Dorsolateral prefrontal cortex (tissue), 122 donors: ENCODE measurements at places on chromosomes 5 and 9.

DNA sequence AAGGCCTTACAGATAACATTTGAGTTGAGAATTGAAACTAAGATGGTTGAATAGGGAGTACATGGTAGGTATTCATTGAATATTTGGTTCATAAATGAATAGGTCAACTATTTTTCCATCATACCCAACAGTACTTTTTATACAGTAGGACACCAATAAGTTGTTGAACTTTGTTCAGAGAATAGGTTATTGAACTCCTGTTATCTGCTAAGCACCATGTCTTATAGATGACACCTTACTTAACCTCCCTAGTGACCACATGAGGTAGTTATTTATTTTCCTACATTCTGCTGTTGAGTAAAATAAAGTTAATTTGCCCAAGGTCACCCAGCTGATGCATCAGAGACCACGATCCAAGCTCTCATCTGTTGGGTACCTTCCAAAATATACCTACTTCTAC is 49.6 kb upstream of the ATP10B start:
- DNase-seq: no peak

GRCh38 chr9:20848490-20848889 is 164.4 kb downstream of the FOCAD start:
- DNase-seq: no peak

DNA sequence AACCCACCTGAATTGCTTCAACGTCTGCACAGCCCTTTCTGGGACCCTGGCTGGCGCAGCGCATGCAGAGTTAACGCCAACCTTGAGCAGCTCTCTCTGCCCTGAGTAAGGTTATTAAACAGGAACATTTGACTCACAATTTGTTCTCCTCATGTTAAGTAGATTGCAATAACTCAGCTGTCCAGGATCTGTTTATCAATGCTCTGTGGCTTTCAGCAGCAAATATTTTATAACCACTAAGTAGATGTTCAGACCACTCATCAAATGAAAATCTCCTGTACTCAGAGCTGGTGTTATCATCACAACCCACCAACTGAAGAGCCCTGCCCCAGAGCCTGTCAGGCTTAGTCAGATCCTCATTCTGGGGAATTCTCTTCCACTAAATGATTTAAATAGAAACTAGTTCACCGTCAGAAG is 403.0 kb downstream of the ZNF608 start:
- no peak for DNase-seq

DNA sequence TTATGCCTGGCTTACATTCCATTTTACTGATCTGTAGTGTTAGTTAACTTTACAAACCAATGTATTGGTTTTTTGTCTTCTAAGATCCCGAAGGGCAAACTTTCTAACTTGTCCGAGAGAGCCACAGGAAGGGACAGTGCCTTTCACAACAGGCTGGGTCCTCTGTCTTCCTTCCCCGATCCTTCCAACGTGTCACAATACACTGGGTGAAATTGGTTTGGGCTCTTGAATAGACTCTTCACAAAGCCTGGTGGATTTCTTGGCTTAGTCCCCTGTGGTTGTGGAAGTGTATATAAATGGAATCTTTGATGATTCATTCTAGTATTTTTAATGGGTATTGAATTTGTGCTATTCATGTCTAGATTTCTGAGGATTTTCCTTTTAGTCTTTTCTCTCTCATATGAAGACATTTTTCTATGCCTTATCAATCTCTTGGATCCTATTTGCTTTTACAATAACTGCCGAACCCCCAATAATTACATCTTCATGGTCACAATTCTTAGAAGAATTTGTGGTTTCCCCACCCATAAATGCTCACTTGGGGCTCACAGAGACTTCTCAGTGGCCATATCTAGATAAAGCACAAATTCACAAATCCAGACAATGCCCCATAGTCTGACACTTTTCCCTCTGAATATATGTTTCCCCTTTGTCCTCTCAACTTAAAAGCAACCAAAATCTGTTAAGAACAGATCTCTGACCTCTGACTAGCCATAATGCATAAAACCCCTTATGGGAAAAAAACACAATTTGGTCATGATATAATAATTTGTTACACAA is 107.7 kb downstream of the MTRR start:
- no peak for DNase-seq

- no peak for DNase-seq
Measured at GRCh38 chr5:61370506-61370905, 38.4 kb downstream of the ZSWIM6 start.

GRCh38 chr9:88258024-88258423 is 119.7 kb upstream of the SPATA31C2 start:
- no peak for DNase-seq

DNA sequence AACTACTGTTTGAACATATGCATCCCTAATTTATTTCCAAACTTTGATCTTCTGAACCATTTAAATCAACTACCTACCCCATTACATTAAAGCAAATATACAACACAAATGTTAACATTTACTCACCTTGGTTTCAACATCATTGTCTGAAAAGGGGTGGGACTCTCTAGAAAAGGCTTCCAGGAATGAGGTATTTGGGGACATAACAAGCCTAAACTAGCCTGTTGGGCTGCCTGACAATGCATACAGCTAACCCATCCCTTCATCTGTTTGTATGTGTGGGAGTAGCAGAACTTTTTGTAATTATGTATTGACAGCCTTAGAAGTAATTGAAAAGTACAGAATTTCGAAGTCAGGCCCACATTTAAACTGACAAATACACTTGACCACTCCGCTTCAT is 2225.9 kb upstream of the C9orf72 start:
- no peak for DNase-seq

GRCh38 chr9:112162621-112163413 is 12.3 kb downstream of the SUSD1 start:
- no peak for DNase-seq

- no peak for DNase-seq
Measured at GRCh38 chr5:81252904-81253303, 19.8 kb downstream of the CKMT2 start.

GRCh38 chr5:181181650-181182565 is 23.1 kb downstream of the TRIM7 start:
- peak; percentile 34 for DNase-seq

GRCh38 chr5:54324651-54325271 is 14.4 kb upstream of the ARL15 start:
- DNase-seq: no peak

GRCh38 chr9:91206806-91207205 is 154.9 kb downstream of the AUH start:
- DNase-seq: no peak

- DNase-seq: no peak
Measured at GRCh38 chr9:88874391-88874790, 116.9 kb upstream of the S1PR3 start.

GRCh38 chr9:77176686-77177142 is 620 bp upstream of the VPS13A start:
- DNase-seq: no peak

DNA sequence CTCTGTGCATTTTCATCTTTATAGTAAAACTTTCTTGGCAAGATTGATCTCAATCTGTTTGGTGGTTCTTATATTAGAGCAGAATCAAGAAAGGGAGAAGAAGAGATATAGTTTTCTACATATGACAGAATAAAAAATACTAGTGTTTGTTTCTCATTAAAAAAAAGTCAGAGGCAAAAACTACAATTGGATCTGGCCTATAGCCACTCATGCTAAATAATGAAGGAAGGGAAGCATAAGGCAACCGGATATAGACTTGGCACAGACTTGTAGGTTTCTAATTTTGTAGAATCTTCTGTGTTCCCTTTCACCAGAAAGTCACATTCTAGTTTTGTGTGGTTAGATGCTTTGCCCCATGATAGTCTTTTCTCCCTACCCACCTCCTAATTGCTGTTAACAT is 306.2 kb downstream of the PIK3R1 start:
- no peak for DNase-seq

- no peak for DNase-seq
Measured at GRCh38 chr5:14161825-14162556, 18.8 kb downstream of the TRIO start.

GRCh38 chr9:365436-365835 is 150.8 kb downstream of the DOCK8 start:
- DNase-seq: no peak

- no peak for DNase-seq
Measured at GRCh38 chr5:9558319-9558965, 12.6 kb upstream of the SEMA5A start.

GRCh38 chr5:9895302-9895645 is 265.1 kb upstream of the TAS2R1 start:
- no peak for DNase-seq

DNA sequence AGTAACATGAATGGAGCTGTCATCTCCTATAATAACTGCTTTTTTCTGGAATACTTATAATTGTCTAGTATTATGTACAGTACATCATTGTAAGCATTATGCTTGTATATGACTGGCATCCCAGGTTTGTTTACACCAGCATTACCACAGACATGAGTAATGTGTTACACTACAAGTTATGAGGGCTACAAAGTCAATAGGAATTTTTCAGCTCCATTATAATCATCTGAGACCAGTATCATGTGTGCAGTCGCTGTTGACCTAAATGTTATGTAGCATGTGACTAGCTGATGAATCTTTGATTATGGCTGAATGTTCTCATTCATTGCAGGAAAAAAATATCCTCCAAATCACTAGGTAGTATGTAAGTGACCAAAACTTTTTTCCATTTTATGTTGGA is 2.2 kb downstream of the ZCCHC9 start:
- no peak for DNase-seq

- DNase-seq: no peak
Measured at GRCh38 chr9:80191108-80191507, 619.3 kb downstream of the TLE4 start.

GRCh38 chr9:89980600-89980999 is 375.8 kb downstream of the GADD45G start:
- no peak for DNase-seq

GRCh38 chr9:98150721-98151120 is 31.7 kb upstream of the TRIM14 start:
- DNase-seq: no peak

DNA sequence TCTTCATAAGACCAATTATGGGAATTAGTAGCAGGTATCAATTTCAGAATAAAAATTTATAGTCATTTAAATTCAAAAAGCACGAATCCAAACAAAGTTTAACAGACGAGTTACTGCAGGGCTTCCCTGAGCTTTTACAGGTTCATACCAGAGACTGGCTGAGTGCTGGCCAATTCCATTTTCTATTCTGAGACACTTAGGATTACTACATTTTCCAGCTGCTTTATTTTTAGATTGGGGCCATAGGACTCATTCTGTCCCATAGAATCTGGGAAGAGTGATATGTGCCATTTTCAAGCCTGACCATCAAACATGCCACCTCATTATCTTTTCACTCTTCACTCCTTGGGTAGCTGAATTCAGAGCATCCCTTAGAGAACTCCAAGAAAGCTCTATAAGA is 410.7 kb downstream of the DNAH5 start:
- no peak for DNase-seq

DNA sequence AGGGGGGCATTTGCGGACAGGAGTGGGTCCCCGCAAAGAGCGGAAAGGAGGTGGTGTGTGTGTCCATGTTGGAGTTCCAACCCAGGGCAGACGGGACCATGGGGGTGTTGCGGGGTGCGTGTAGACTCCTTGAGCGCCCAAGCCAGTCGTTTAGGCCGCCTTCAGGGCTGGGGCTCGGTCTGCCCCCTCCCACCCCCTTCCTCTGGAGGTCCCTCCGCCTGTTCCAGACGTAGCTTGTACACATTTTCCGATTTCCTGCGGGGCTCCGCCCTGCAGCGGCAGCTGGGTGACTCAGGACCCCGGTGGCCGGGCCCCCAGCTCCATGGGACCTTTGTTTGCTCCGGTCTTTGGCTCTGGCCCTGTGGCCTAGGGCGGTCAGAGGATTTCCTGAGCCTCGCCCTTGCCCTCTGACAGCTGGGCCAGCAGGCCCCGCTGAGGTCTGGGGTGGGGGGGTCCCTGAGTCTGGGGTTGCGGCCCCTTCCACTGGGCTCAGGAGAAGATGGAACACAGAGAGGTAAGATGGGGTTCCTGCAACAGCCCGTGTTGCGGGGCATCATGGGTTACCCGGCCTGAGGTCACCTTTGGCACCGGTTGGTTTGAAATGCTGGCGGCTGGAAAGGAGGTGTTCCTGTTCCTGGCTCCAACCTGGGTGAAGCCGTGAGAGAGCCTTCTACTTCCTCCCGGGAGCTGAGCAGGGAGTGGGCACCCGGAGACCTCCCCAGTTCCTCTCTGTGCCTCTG is 1.5 kb downstream of the PKN3 start:
- DNase-seq: no peak

- no peak for DNase-seq
Measured at GRCh38 chr5:129963359-129963758, 59.1 kb downstream of the CHSY3 start.

GRCh38 chr5:97751540-97751939 is 568.5 kb upstream of the RIOK2 start:
- DNase-seq: no peak

- no peak for DNase-seq
Measured at GRCh38 chr9:104982543-104982942, 54.6 kb upstream of the ABCA1 start.

DNA sequence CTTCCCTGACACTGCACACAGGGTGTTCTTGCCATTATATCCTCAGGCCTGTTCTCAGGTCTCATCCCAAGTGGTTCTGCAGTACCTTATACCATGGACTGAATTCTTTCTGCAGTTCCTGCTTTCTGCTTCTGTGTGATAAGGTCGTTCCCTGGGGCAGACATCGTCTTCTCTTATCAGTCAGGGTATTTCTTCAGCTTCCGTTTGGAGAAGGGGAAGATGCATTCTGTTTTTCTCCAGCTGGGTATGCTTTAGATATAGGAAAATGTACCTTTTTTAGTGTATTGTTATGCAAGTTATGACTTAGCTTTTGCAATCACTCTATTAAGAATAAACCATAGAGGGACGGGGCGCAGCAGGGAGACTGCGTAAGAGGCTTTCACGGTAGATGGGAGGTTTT is 31.1 kb downstream of the RALGPS1 start:
- DNase-seq: no peak

GRCh38 chr9:121581786-121582600 is 69.4 kb upstream of the DAB2IP start:
- peak; percentile 82 for DNase-seq

GRCh38 chr5:14109041-14109747 is 33.9 kb upstream of the TRIO start:
- DNase-seq: no peak

GRCh38 chr9:127437497-127438264 is 13.5 kb downstream of the ZNF79 start:
- DNase-seq: no peak

GRCh38 chr5:172454358-172455086 is at the start of gene SH3PXD2B:
SH3PXD2B (minus strand) TSS chr5:172454525; CDS start chr5:172454352, 173 bp downstream.
- no peak for DNase-seq

- DNase-seq: no peak
Measured at GRCh38 chr9:22215521-22215920, 206.4 kb upstream of the CDKN2B start.

DNA sequence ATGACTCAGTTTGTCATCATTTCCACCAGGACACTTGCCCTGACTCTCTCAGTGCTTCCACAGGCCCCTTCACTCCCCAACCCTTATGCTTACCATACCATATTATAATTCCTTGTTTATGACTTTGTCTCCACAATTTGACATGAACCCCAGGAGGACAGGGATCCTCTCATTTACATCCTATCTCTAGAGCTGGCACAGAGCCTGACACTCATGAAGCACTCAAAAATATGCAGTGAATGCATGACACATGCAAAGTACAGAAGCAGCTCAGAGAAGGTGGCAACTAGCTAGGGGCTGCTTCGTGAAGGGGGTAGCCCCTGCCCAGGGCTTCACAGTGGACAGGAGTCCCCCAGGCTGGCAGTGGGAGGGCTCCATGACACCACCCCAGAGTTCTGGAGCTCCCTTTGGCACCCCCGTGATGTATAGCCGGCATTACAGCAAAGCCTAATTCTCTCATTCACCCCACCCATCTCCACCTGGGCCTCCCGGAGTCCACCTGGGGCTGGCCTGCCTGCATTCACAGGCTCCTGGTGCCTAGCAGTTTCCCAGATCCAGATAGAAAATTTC is 112.0 kb upstream of the SPOCK1 start:
- DNase-seq: no peak

- DNase-seq: no peak
Measured at GRCh38 chr9:123046406-123047195, 13.1 kb downstream of the GPR21 start.
